Activated CD4-positive, alpha-beta T cell treated with anti-CD3 and anti-CD28 coated beads, Interleukin-2, amount 10 ng/mL, durations not matched to agents 7 days and 5 days (primary cell): ENCODE measurements at places on chromosomes 1 and 21. TPM values are rescaled to one million over a fixed set of nuclear protein-coding genes. Genes with fewer than 3 reads are reported as not detected.

DNA sequence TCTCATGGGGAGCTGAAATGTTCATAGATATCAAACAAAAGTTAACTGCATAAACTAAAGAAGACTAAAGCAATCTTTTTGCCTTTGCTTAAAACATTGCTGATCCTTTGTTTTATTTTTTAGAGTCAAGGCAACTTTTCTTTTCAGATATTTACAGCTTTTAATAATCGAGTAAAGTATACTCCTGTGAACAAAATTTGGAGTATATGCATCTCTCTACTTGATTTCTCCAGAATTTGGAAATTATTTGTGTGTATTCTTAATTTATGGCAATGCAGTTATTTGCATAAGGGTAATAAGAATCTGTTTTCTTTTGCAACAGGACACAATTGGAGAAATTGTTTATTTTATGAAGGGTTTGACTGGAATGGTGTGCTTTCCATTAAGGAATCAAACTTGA, 4.2 kb upstream of the AQP10 start:
- H3K27me3 ChIP-seq = peaks cover 19% of the 10 kb centered on the region
- H3K4me1 ChIP-seq = no peaks in the 10 kb centered on the region
- no peaks in the 10 kb centered on the region for H3K36me3 ChIP-seq
- H3K4me3 ChIP-seq = no peak overlapping the region
- no peak for DNase-seq
- no peak overlapping the region for H3K27ac ChIP-seq

GRCh38 chr1:91817211-91817905, 68.6 kb downstream of the TGFBR3 start:
- H3K27ac ChIP-seq = no peak overlapping the region
- H3K27me3 ChIP-seq = no peaks in the 10 kb centered on the region
- no peak overlapping the region for H3K4me3 ChIP-seq

DNA sequence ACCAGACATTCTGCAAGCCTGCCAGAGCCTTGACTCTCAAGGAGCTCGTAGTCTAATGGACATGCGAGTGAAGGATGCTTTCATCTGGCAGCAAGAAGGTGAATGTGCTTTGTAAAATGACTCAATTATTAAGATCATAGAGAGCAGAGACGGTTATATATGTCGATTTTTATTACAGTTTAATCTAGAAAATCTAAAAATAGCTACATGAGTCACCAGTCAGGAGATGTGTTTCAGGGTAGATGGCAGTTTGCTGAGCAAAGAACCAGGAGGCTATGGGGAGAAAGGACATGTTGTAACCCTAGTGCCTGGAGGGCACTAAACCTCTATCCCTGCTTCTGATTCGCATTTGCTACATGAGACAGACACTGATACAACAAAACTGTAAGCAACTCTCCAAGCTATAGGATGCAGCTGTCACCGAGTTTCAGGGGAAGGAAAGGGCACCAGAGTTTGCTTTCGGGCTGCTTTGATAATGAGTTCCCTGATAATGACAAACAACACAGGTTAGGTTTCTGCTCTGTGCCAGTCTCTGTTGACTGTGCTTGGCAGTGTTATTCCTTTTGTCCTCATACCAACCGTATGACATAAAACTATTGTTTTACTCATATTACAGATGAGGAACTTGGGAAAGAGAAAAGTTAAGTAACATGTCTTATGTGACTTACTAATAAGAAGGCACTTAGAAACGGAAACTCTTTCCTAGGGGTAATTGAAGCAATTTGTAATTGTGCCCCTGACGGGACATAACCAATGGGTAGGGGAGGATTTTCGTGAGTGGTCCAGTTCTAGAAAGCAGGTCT, 43.2 kb downstream of the C1orf198 start:
- DNase-seq = no peak
- no peaks in the 10 kb centered on the region for H3K27me3 ChIP-seq
- H3K4me3 ChIP-seq = no peak overlapping the region
- H3K36me3 ChIP-seq = no peaks in the 10 kb centered on the region
- no peak overlapping the region for H3K27ac ChIP-seq

GRCh38 chr1:237327061-237327460, 285.1 kb downstream of the RYR2 start:
- no peak for DNase-seq
- H3K27ac ChIP-seq = no peak overlapping the region
- no peak overlapping the region for H3K4me3 ChIP-seq
- no peaks in the 10 kb centered on the region for H3K27me3 ChIP-seq
- H3K4me1 ChIP-seq = no peaks in the 10 kb centered on the region

DNA sequence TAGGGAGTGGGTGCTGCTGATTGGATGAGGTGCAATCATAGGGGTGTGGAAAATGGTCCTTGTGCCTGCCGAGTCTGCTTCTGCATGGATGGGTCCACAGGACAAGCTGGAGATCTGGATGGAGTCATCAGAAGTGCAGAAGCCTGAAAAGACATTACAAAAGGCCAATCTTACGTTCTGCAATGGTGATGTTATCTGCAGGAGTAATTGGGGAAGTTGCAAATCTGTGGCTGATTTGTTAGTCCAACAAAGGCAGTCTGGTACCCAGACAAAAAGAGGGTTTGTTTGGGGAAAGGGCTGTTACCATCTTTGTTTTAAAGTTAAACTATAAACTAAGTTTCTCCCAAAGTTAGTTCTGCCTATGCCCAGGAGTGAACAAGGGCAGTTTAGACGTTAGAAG, 166.5 kb downstream of the PGBD5 start:
- H3K36me3 ChIP-seq = peaks cover 31% of the 10 kb centered on the region
- H3K27me3 ChIP-seq = no peaks in the 10 kb centered on the region
- no peaks in the 10 kb centered on the region for H3K4me1 ChIP-seq
- DNase-seq = no peak
- H3K27ac ChIP-seq = no peak overlapping the region

GRCh38 chr1:225974454-225974853, 24.7 kb downstream of the SDE2 start:
- peaks cover 12% of the 10 kb centered on the region for H3K36me3 ChIP-seq
- no peaks in the 10 kb centered on the region for H3K27me3 ChIP-seq
- no peak for DNase-seq
- H3K4me1 ChIP-seq = peaks cover 7% of the 10 kb centered on the region
- H3K4me3 ChIP-seq = no peak overlapping the region

- no peak overlapping the region for H3K4me3 ChIP-seq
- no peaks in the 10 kb centered on the region for H3K4me1 ChIP-seq
- no peak overlapping the region for H3K27ac ChIP-seq
- H3K27me3 ChIP-seq = no peaks in the 10 kb centered on the region
- H3K36me3 ChIP-seq = no peaks in the 10 kb centered on the region
Measured at GRCh38 chr1:239833723-239834122, 258.0 kb upstream of the FMN2 start.

- no peaks in the 10 kb centered on the region for H3K36me3 ChIP-seq
- no peak overlapping the region for H3K4me3 ChIP-seq
- H3K27ac ChIP-seq = no peak overlapping the region
- no peaks in the 10 kb centered on the region for H3K4me1 ChIP-seq
- DNase-seq = no peak
- no peaks in the 10 kb centered on the region for H3K27me3 ChIP-seq
Measured at GRCh38 chr1:79549201-79549600, 542.7 kb upstream of the ADGRL4 start.

GRCh38 chr1:157932069-157932468, 61.4 kb upstream of the KIRREL1 start:
- no peak overlapping the region for H3K27ac ChIP-seq
- DNase-seq = no peak
- no peaks in the 10 kb centered on the region for H3K27me3 ChIP-seq
- no peak overlapping the region for H3K4me3 ChIP-seq
- no peaks in the 10 kb centered on the region for H3K4me1 ChIP-seq

DNA sequence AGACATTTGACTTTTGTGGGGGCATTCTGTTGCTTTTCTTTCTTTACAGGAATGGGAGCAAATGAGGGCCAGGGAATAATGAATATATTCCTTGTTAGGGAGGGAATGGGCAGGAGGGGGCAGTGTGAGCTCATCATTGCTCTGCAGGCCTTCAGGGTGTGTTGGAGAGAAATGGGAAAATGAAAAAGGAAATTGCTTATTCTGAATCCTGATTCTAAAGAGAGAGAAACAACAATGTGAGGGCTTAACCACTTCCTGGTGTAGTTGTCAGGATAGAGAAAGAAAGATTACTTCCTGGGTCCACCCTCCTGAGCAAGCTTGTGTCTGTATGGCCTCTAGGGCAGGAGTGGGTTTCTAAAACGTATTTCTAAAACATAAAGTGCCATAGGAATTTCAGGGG, 28.3 kb downstream of the VANGL2 start:
- H3K4me1 ChIP-seq = peaks cover 56% of the 10 kb centered on the region
- H3K4me3 ChIP-seq = peak overlapping the region; percentile 13
- peak; percentile 35 for DNase-seq
- peaks cover 3% of the 10 kb centered on the region for H3K36me3 ChIP-seq
- peak overlapping the region; percentile 81 for H3K27ac ChIP-seq

DNA sequence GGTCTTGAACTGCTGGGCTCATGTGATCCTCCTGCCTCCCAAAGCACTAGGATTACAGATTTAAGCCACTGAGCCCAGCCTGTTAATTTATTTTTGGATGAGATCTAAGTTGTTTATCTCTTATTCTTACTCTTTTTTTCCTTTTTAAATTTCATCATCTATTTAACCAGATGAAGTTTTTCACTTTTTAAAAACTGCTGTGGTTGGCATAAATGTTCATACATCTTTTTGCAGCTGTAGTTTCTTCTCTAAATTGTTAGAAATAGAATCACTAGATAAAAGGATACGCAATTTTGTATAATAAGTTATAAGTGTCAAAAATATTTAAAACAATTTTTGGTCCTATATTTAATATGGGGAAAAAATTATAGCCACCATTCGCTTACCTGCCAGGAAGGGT, 80.3 kb upstream of the GPR88 start:
- DNase-seq = no peak
- H3K36me3 ChIP-seq = peaks cover 38% of the 10 kb centered on the region
- peaks cover 45% of the 10 kb centered on the region for H3K4me1 ChIP-seq
- no peaks in the 10 kb centered on the region for H3K27me3 ChIP-seq
- no peak overlapping the region for H3K27ac ChIP-seq

DNA sequence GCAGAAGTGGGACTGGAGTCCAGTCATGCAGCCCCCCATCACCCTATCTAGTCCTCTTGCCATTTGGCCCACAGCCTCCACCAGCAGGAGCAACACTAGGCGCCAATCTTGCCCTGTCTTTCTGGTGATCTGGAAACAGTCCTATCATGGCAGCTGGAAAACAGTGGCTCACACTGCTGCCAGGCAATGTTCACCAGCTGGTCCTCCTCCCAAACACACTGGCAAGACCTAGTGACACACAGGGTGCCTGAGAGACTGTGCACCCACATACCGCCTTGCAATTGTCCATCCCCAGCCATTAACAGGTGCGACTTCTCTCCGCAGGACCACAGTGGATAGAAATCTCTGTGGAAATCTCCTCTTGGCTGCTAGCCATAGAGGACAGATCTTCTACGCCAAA, 105.5 kb downstream of the HIVEP3 start:
- DNase-seq = no peak
- peaks cover 39% of the 10 kb centered on the region for H3K4me1 ChIP-seq
- H3K36me3 ChIP-seq = no peaks in the 10 kb centered on the region
- no peak overlapping the region for H3K4me3 ChIP-seq

- DNase-seq = no peak
- no peak overlapping the region for H3K4me3 ChIP-seq
- H3K27ac ChIP-seq = no peak overlapping the region
- peaks cover 37% of the 10 kb centered on the region for H3K27me3 ChIP-seq
- H3K4me1 ChIP-seq = peaks cover 6% of the 10 kb centered on the region
Measured at GRCh38 chr1:205348554-205349487, 7.9 kb downstream of the KLHDC8A start.

- peaks cover 57% of the 10 kb centered on the region for H3K4me1 ChIP-seq
- peak overlapping the region; percentile 82 for H3K4me3 ChIP-seq
- DNase-seq = no peak
- H3K27me3 ChIP-seq = no peaks in the 10 kb centered on the region
Measured at GRCh38 chr1:231418101-231418740, 3.9 kb downstream of the EGLN1 start.

- no peaks in the 10 kb centered on the region for H3K4me1 ChIP-seq
- no peak for DNase-seq
- no peak overlapping the region for H3K27ac ChIP-seq
- H3K27me3 ChIP-seq = peaks cover 28% of the 10 kb centered on the region
Measured at GRCh38 chr1:231094421-231094820, 54.4 kb upstream of the FAM89A start.

- DNase-seq = no peak
- no peak overlapping the region for H3K4me3 ChIP-seq
- peaks cover 20% of the 10 kb centered on the region for H3K27me3 ChIP-seq
- no peaks in the 10 kb centered on the region for H3K4me1 ChIP-seq
Measured at GRCh38 chr1:59163268-59164092, 133.4 kb upstream of the FGGY start.

DNA sequence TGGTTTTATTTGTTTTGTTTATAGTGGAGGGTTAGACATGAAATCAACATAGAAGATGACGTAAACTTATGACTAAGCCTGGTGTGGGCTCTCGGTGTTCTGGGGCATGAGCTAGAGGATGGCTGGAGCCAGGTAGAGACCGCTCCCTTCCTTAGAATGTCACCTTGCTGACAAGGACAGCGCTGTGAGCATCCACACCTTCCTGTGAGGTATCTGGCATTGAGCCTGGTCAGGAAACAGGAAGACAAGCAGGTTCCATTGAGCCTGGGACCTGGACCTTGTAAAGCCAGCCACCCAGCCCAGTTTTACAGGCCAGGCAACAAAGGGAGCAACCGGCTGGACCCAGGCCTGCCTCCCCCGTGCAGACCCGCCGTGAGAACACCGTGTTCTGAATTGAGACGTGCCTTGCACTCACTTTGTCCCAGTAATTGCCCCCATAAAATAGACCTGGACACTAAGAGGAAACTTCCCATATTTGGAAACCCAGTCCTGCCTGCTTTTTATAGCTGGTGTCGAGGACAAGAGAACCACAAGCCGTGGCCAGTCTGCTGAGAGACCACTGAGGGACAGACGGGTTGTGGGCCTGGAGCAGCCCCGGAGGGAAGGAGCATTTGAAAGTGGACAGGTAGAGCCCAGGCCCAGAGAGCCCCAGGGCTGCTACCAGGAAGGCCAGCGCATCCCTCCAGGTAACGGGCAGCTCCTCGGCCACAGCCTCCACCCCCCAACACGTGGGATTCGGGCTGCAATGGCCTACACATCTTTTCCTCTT, 78.0 kb downstream of the PDE9A start:
- H3K4me3 ChIP-seq = no peak overlapping the region
- peaks cover 22% of the 10 kb centered on the region for H3K36me3 ChIP-seq
- H3K27me3 ChIP-seq = peaks cover 2% of the 10 kb centered on the region
- H3K4me1 ChIP-seq = peaks cover 45% of the 10 kb centered on the region
- no peak for DNase-seq
- no peak overlapping the region for H3K27ac ChIP-seq

GRCh38 chr1:40414331-40414730, 35.9 kb upstream of the ZFP69B start:
- H3K4me3 ChIP-seq = no peak overlapping the region
- H3K27me3 ChIP-seq = no peaks in the 10 kb centered on the region
- peaks cover 17% of the 10 kb centered on the region for H3K4me1 ChIP-seq
- H3K36me3 ChIP-seq = peaks cover 90% of the 10 kb centered on the region
- DNase-seq = no peak
- peak overlapping the region; percentile 54 for H3K27ac ChIP-seq

GRCh38 chr1:222813866-222814535, 838 bp upstream of the DISP1 start:
- H3K4me1 ChIP-seq = peaks cover 22% of the 10 kb centered on the region
- no peak for DNase-seq
- H3K36me3 ChIP-seq = peaks cover 1% of the 10 kb centered on the region
- H3K27me3 ChIP-seq = peaks cover 19% of the 10 kb centered on the region

GPATCH3 gene
- total RNA-seq = 14.0 TPM

UBASH3A gene
- 83.7 TPM for total RNA-seq

DEPDC1 gene
- 28.2 TPM for total RNA-seq

FAM229A gene
- total RNA-seq = 8.5 TPM

S100A14 gene
- total RNA-seq = not detected

SKI gene
- total RNA-seq = 60.7 TPM

CAPN2 gene
- 206 TPM for total RNA-seq

LCK gene
- 495 TPM for total RNA-seq

MATN1 gene
- not detected for total RNA-seq

CASQ1 gene
- not detected for total RNA-seq
